Aorta (tissue), 5 donors: ENCODE measurements at places on chromosomes 3 and 15. TPM values are rescaled to one million over a fixed set of nuclear protein-coding genes. Genes with fewer than 3 reads are reported as not detected.

DNA sequence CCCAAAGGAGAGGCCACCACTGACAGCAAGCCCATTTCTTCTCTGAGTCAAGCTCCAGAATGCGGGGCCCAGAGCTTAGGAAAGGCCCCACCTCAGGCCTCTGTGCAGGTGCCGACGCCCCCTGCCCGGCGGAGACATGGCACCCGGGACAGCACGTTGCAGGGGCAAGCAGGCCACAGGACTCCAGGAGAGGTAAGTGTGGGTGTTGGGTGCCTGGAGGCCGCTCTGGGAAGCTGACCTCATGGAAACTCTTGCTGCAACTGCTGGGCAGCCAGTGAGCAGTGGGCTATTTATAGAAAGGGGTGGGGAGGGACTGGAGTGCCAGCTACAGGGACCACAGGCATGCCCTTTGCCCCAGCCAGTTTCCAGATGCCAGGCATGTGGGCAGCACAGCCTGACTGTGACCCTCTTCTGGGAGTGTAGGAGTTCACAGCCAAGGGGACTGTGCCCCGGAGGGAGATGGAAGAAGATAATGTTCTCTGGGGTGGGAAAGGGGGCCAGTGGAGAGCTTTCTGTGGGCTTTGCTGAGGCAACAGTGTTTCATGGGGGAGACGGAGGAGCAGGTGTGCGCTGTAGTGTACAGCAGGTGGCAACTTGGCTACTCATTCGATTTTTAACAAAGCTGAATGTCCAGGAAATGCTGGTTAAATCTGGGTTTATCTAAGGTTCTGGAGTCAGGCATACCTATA is 23.7 kb downstream of the ALPK3 start:
- peak; percentile 91 for DNase-seq

GRCh38 chr15:65862682-65863081 is 6.6 kb upstream of the RAB11A start:
- peak; percentile 61 for DNase-seq

DNA sequence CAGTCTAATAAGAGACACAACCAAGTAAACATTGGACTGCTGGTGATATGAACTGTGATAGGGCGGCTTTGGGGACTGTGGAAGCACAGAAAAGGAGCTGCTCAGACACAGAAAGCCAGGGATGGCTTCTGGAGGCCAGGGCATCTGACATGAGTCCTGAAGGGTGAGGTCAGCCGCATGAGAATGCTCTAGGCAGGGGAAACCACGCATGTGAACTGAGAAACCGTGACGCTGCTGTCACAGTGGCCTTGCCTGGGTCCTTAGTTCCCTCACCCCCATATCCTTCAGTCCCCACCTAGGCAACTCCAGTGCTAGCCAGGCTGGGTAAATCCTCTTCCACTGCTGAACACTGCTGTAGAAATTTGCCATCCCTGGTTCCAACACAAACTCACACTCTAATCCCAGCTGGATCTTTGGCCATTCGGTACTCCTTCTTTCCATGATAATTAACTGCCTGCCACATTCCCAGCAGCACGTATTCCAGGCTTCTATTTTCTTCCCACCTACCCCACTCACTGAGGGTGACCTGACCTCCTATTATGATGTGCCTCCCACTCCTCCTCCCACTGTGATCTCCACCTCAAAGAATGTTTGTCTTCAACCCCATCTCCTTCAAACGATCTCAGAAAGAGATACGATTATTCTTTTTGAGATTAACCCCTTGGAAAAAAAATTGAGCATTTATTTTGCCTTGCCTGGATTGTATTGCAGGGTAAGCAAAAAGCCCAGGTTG is 31.4 kb downstream of the CRYGS start:
- DNase-seq: no peak

DNA sequence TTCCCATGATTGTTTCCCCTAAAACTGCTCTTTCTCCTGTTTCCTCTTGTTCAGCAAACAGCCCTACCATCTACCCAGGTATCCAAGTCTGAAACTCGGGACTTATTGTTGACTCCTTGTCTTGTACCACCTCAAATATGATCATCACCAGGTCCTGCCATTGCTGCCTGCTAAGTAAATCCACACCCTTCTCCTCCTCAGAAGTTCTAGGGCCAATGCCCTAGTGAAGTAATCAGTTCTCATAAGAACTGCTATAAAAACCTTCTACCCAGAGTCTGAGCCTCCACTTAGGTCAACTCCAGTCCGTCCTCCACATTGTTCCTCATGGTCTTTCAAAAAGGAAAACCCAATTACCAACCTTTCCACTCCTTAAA is 77.0 kb upstream of the IL12A start:
- DNase-seq: no peak

DNA sequence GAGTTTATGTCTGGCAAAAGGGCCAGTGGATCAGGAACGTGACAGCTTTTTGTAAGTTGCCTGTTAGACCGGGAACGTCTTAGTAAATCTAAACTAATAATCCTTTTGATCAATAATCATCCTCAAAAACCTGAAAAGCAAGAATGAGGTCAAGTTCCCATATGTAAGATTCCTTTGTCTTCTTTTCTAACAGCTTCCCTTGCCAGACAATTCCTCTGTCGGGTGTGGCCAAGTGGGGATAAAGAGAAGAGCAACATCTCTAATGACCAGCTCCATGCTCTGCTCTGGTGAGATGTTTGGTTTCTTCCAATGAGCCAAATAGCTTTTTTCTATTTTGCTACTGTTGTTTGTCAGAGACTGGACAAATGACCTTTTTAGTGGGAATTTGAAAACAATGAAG is 19.8 kb downstream of the FANCD2OS start:
- DNase-seq: no peak

DNA sequence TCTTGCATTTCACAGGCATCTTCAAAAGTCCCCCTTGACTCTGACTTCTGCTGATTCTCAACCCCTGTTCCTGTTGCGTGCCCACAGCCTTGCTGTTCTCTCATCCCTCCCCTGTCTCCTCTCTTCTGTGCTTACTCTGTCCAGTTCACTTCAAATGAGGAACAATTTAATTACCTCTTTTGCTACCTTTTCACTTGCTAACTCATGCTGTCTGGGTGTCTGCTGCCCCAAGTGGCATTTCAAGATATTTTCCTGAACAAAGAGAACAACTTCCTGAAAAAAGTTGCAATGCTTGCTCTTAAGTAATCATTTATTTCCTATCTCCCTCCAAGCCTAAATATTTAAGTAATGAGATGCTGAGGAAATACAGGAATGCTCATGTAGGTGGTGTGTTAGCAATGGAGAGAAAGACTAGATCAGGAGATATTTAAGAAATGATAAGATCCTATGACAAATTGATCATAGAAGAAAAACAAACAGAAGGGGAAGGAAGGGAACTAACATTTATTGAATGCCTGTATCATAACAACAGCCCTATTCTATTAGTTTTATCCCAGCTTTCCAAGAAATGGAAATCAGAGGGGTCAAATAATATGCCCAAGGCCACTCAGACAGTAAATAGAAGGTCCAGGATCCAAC is 42.2 kb downstream of the SV2B start:
- DNase-seq: no peak

GRCh38 chr3:18575573-18575972 is 150.4 kb upstream of the SATB1 start:
- DNase-seq: no peak

- DNase-seq: no peak
Observed at GRCh38 chr15:57924598-57924997, 140.9 kb downstream of the ALDH1A2 start.

- DNase-seq: no peak
Observed at GRCh38 chr3:178159691-178160220, 376.5 kb upstream of the KCNMB2 start.

- no peak for DNase-seq
Observed at GRCh38 chr3:46542801-46543201, 23.3 kb downstream of the LRRC2 start.

- DNase-seq: no peak
Observed at GRCh38 chr3:27993051-27993450, 248.4 kb upstream of the CMC1 start.

DNA sequence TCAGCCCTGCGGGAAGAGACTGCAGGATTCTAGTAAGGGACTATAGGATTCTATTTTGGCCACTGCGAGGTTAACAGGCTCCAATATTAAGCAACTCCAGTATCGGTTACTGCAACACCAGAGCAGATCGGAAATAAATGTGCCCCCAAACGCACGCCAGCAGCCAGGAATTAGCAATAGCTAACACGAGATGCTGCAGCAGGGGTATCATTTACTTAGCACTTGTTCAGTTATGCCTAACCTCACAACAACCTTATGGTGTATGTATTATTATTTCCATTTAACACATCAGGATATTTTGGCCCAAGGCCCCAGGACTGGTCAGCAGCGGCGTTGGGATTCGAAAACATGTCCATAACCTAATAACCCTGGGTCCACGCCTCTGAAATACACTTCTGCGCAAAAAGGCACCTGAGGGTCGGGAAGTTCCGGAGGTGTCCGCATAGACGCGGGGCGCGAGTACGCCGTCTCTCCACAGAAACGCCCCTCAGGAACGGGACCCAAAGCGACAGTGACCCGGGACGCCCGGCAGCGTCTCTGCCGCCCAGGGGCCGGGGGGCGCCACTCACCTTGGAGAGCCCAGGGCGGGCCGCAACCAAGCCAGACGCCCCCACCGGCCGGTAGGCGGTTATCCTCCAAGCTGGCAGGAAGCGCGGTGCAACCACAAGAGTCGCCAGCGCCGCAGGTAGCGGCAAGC is 681 bp downstream of the PIK3CB start:
- DNase-seq: peak; percentile 73

GRCh38 chr15:26722621-26723160 is 50.2 kb downstream of the GABRB3 start:
- no peak for DNase-seq

DNA sequence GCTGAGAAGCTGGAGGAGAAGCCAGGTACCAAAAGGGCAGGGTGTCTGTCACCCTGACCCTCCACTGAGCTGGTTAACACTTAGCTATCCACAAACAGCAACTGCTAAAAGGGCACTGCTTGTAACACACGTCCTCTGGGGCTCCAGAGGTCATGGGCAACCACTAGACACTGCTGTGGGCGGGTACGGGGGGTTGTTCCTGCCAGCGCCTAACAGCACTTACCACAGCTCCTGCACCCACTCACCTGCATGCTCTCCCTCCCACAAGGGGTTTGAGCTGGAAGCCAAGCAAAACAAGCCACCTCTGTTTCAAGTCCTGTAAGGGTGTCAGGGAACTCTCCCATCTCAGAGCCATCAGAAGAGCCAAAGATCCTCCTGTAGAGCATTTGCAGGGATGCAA is 407.6 kb downstream of the MFSD1 start:
- no peak for DNase-seq

DNA sequence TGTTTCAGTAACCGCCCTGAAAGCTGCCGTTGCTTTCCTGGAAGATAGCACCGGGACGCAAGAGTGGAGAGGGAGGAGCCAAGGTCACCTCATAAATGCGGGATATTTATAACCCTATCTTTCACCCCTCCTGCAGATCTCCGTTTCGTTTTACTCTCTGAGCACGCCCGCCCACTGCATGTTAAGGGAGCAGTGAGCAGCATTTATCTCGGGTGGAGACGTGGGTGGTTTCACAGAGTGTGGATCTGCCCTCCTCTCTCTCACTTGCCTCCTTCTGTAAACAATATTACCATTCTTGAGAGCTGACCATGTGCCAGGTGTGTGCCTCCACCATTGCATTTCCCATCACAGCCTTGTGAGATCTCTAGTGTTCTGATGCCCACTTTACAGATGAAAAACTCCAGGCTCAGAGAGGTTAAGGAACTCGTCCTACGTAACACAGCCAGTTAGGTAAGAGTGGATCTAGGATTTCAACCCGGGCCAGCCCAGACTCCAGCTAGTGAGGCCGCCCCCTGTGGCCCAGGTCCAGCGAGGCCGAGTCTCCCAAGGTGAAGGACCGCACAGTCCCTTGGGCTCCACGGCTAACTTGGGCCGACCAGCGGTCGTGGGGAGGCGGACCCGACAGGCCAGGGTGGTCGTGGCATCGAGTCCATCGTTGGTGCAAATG is 16.9 kb upstream of the SEMA4B start:
- peak; percentile 88 for DNase-seq

DNA sequence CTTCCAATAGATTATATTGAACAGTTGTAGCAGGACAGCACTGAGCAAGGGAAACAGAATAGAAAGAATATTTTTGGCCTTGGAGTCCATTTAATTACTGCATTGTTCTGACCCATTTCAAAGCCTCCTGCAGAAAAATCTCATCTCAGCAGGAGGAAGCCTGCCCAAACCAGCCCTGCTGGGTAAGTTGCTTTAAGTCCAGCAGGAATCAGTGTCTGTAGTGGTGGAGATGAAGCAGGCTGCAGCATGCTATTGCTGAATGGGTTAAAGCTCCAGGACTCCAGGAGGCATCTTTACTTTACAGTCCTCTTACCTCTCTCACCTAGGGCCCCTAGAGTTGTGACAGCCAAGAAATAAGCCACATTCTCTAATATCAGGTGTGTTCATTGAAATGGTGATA is 380.3 kb upstream of the THBS1 start:
- DNase-seq: no peak

TAGLN3 gene
- total RNA-seq: not detected

FGF12 gene
- total RNA-seq: 1.2 TPM

TTC14 gene
- total RNA-seq: 73.6 TPM
